CD4-positive, alpha-beta T cell treated with Interleukin-1 beta for 1 hour (primary cell): ENCODE measurements at places on chromosomes 7 and 10.

DNA sequence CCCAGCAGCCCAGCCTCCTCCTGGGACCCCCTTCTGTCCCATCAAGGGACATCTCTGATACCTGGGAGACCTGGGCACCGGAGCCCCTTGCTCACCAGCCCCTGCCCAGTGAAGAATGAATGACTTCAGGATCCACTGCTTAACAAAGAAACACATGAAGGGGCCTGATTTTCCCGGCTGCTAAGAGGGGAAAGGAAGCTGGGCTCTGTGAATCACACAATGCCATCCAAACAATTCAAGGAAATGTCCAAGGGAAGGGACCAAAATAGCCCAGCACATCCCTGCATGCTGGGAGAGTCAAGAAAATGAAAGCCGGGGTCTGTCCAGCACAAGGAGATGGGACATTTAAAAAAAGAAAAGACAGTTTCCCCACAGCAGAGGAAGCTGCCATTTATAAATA is 128.7 kb upstream of the JCAD start:
- DNase-seq: no peak

DNA sequence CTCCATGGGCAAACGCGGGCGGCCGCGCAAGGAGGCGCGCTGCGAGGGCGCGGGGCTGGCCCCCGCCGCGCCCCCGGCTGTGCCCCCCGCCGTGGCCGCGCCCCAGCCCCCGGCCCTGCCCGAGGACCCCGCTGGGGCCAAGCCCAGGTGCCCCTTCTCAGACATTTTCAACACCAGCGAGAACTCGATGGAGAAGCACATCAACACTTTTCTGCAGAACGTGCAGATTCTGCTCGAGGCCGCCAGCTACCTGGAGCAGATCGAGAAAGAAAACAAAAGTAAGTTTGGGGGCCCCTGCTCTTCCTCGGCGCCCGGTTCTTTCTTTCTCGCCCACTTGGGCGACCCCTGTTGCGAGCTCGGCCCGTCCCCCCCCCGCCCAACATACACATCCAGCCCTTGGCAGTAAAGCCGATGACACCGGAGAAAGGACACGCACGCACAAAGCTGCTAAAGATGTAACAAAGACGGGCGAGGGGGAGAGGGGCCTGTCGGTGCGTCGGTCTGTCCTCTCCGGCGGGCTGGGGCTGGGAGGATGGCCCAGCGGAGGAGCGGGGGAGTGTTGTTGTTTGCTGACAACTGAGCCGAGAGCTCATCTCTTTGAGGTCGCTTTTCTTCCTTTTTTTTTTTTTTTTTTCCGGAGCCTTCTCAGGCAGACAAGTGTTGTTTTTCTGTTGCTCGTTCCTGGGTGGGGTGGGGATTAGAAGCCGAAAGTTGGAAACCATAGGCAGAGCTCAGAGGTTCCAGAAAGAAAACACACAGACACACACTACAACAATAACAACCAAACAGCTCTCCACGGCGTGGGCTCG is 604 bp downstream of the MXI1 start:
- DNase-seq: peak; percentile 50

DNA sequence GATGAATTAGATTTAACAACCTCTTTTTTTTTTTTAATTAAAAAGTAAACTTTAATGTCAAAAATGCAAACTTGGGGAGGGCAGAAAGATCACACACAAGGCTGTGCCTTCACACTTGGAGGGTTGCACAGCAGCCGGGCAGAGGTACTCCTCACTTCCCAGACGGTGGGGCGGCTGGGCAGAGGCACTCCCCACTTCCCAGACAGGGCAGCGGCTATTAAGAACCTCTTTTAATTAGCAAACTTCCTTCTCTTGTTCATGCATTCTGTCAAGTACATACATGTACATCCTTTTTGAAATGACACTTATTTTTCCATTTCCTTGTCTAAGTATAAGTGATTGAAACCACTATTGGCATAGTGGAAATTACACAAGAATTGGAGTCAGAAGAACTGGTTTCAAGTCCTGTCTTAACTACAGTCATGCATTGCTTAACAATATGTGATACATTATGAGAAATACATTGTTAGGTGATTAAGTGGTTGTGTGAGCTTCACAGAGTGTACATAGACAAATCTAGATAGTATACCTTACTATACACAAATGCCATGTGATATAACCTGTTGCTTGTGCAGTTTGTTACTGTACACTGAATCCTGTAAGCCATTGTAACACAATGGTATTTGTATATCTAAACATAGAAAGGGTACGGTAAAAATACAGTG is 26.5 kb downstream of the BTRC start:
- DNase-seq: no peak

DNA sequence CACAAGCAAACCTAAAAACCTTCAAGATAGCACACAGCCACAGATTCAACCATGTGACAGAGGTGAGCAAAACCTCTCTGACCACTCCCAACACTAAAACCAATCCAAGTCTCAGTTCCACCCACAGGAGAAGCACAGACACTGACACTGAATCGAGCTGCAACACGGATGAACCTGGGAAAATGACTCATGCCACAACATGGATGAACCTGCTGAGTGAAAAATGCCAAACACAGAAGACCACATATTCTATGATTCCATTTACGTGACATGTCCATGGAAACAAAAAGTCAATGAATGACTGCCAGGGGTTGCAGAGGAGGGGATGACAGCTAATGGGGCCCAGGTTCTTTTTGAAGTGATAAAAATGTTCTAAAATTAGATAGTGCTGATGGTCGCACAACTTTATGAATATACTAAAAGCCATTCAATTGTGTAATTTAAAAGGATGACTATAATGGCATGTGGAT is 22.0 kb downstream of the CYTH3 start:
- no peak for DNase-seq

DNA sequence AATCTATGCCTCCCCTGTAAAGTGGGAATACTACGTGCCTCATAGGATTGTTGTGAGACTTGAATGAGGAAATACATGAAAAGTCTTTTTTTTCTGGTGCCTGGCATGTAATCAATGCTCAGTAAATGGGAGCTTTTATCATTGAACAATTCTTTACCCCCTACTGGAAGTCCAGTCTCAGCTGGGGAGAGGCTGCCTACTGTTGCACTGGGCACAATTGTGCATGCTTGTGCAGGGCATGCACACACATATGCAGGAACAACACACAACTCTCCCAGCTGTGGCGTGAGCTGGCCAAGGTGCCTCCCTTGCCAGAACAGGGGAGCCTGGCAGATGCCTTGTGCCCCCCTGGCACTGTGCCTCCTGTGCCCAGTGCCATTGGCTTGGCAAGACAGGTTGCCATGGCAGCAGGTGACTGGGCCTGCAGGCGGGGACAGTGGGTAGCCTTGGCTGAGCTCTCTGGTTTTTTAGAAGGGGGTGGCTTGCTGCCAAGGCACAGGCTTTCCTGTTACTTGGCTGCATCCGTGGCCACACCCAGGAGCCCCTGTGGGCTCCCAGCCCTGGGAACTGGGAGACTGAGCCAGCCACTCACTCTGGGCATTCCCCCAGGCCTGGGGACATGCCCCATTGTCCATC is 16.1 kb upstream of the PALD1 start:
- DNase-seq: no peak

GRCh38 chr10:100148353-100149211 is 37.2 kb downstream of the ERLIN1 start:
- DNase-seq: no peak

DNA sequence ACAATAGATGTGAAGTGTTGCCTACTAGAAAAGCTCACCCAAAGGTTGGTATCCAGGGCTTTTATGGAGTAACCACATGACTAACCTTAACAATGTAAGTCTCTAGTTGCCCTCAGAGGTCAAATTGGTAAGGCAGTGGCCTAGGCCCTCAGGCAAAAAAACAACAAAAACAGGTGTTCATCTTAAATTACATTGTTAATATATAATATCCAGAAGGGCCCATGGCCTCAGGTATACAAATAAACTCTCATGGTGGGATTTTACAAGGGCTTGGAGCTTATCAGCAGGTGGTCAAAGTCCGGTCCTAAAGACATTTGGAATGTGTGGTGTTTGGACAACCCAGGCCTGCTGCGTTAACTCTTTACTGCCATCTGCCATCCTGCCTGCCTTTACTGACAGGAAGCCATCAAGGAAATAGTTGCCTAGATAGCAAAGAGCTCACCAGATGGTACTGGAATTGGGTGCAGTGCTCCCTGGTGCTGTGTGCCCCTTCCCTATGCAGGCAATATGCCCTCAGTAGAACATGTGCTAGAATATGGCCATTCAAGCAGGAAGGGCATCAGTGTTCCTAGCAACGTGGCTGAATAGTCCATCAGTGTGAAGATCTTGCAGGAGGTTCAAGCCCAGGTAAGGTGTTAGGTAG is 36.2 kb downstream of the TOMM7 start:
- DNase-seq: no peak

GRCh38 chr7:159179241-159179640 is 34.6 kb upstream of the VIPR2 start:
- no peak for DNase-seq

GRCh38 chr10:131141645-131142516 is 169.6 kb downstream of the TCERG1L start:
- no peak for DNase-seq

- no peak for DNase-seq
These were observed 59.8 kb upstream of the MSRB2 start for GRCh38 chr10:23035569-23035968.

DNA sequence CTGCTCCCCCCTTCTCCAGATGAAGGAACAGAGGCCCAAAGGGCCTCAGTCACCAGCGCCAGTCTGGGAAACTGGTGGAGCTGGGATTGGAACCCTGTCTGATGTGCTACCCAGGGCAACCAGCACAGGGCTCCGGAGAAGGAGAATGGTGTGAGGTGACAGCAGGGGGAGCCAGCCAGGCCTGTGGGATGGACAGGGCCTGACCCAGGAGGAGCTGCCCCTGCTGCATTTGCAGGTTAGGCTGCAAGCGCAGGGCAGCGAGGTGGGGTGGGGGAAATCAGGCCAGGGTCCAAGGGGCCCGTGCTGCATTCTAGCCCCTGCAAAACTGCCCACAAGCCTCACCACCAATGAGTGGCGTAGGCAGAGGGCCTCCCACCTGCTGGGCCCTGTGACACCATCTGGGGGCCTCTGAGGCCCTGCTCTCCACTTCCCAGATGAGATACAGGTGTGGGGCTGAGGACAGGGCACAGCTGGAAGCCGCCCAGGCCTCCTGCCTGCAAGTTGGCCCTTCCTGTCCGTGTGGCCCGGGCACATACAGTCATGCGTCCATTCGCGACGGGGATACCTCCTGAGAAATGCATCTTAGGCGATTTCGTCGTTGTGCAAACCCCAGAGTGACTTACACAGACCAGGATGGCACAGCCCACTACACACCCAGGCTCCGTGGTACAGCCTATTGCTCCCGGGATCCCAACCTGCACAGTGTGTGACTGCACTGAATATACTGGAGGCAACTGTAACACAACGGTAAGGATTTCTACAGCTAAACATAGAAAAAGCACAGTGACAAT is 45.3 kb downstream of the RASGEF1A start:
- no peak for DNase-seq
